ENCODE measurements at places on chromosomes 1 and 21. TPM values are rescaled to one million over a fixed set of nuclear protein-coding genes. Genes with fewer than 3 reads are reported as not detected.

GRCh38 chr1:246193537-246193936 is 313.5 kb downstream of the SMYD3 start:
- no peaks in the 10 kb centered on the region for H3K36me3 ChIP-seq
- no peaks in the 10 kb centered on the region for H3K27me3 ChIP-seq
- no peaks in the 10 kb centered on the region for H3K4me1 ChIP-seq
- DNase-seq = no peak
- H3K27ac ChIP-seq = no peak overlapping the region

DNA sequence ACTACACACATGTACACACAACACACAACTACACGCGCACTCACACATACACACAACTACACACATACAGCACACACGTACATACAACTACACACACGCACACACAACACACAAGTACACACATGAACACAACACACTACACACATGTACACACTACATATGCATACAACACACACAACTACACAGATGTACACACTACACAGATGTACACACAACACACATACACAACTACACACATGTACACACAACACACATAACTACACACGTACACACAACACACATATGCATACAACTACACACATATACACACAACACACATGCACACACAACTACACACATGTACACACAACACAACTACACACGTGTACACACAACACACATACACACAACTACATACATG is 318.6 kb downstream of the CAMTA1 start:
- H3K4me1 ChIP-seq = no peaks in the 10 kb centered on the region
- H3K27ac ChIP-seq = no peak overlapping the region
- no peak for DNase-seq
- H3K36me3 ChIP-seq = no peaks in the 10 kb centered on the region
- peaks cover 3% of the 10 kb centered on the region for H3K27me3 ChIP-seq

DNA sequence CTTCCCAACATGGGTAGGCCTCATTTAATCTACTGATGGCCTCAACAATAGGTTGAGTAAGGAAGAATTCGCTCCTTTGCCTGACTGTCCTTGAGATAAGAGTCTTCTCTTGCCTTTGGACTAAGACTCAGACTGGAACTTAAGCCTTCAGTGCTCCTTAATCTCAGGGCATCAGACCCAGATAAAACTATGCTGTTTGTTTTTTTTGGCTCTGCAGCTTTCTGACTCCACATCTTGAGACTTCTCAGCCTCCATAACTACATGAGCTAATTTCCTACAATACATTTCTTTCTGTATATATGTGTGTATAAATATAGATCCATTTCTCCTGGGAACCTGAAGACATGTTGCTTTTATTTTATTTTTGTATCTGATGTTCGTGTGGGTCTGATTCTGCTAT is 1470.7 kb upstream of the PRMT6 start:
- H3K27me3 ChIP-seq = no peaks in the 10 kb centered on the region
- H3K27ac ChIP-seq = no peak overlapping the region
- H3K4me3 ChIP-seq = no peak overlapping the region
- no peaks in the 10 kb centered on the region for H3K36me3 ChIP-seq
- DNase-seq = no peak

DNA sequence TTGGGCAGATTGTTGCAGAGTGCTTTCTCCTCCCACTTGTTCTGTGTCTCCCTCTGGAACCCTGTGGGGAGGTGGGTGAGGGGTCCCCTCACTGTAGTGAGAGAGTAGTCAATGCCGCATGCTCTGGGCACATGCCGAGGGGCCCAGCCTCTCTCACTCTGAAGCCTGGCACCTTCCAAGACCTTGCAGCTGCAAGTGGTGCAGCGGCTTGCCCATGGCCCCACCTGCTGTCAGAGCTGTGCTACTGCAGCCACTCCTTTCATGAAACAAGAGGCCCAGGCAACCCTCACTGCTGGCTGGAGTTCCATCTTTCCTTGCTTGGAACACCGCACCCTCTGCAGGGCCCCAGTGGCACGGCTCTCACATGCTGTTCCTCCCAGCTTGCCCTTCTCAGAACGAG is 58.4 kb upstream of the COL6A1 start:
- H3K36me3 ChIP-seq = no peaks in the 10 kb centered on the region
- no peak overlapping the region for H3K27ac ChIP-seq

GRCh38 chr1:206049919-206050600 is 2.9 kb upstream of the RHEX start:
- no peaks in the 10 kb centered on the region for H3K36me3 ChIP-seq
- H3K27ac ChIP-seq = no peak overlapping the region
- H3K4me1 ChIP-seq = peaks cover 19% of the 10 kb centered on the region
- no peak for DNase-seq

DNA sequence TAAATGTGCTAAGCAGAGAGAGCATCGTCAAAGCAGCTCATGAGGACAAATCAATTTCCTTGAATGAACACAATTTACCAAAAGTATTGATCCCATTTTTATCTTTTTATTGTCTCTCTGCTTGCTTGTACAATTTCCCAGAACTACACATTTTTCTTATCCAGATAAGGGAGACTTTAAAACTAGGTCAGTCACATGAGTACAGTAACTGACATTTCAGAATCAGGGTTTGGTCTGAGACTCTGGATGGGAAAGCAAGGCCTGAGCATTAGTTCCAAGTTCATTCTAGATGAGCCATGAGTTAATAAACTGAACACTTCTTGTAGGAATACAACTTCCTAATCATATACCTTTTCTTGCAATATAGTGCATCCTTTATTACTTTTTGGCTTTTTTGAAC is 11.5 kb upstream of the DENND2D start:
- no peaks in the 10 kb centered on the region for H3K36me3 ChIP-seq
- H3K4me3 ChIP-seq = no peak overlapping the region
- H3K27ac ChIP-seq = no peak overlapping the region

DNA sequence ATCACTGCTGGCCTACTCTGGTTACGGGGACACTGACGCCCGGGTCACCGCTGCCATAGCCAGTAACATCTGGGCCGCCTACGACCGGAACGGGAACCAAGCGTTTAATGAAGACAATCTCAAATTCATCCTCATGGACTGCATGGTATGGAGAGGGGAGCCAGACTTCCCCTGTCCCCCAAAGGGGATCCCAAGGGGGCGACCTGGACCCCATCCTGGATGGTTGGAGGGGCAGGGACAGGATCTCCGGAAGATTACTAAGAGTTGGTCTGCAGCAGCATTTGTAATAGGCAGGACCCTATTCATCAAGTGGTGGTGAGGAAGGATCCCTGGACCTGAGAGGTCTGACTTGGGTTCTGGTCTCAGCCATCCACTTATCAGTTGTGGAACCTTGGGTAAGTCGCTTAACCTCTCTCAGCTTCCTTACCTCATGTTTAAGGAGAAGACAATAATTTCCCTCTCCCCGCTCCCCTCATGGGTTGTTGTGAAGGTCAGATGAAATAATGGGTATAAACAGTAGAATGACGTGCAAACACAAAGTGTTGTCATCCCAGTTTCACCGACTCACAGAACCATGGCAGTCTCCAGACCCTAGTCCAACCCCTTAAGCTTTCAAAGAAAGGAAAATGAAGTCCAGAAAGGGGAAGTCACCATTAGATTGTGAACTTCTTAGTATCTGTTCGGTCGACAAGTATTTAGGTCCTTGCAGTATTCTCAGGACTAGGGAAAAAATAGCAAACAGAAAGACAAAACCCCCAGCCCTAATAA is 883 bp downstream of the LAMTOR2 start:
- H3K4me3 ChIP-seq = peak overlapping the region; percentile 100
- H3K4me1 ChIP-seq = peaks cover 34% of the 10 kb centered on the region
- no peak for DNase-seq
- H3K27me3 ChIP-seq = no peaks in the 10 kb centered on the region
- peaks cover 8% of the 10 kb centered on the region for H3K36me3 ChIP-seq

DNA sequence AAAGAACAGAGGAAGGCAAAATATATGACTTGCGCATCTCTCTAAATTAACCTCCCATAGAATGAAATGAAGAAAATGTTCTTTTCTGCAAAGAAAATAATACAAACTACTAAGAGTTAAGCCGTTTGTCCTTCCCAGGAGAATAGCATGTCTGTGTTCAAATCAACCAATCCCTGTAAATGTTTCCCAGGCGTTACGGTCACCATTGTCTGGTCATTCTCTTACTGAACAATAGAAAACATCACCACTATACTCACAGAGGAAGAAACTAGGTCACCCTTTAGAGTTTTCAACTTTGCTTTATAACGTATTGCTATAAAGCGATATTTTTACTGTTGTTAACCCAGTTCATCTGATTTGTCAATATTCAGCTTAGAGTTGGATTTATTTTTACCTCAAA is 34.1 kb downstream of the COL11A1 start:
- no peaks in the 10 kb centered on the region for H3K4me1 ChIP-seq
- no peak overlapping the region for H3K4me3 ChIP-seq
- no peaks in the 10 kb centered on the region for H3K36me3 ChIP-seq
- DNase-seq = no peak

- no peaks in the 10 kb centered on the region for H3K27me3 ChIP-seq
- H3K4me1 ChIP-seq = peaks cover 2% of the 10 kb centered on the region
- H3K4me3 ChIP-seq = no peak overlapping the region
- no peak overlapping the region for H3K27ac ChIP-seq
- DNase-seq = no peak
Measured at GRCh38 chr1:211587123-211587522, 8.2 kb upstream of the SLC30A1 start.

DNA sequence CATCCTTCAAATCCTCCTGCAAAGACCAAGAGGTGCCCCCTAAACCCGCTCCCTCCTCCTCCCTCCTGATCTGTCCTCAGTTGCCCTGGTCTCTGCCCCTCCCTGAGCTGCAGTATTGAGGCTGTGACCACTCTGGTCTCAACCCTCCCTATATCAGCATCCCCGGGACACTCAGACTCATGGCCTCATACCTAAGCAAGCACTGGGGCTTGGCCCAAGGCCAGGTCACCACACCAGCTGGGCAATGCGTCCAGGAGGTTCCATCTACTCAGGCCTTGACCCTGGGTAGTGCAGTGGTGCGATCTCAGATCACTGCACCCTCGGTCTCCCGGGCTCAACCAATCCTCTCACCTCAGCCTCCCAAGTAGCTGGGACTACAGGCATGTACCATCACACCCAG is 9.8 kb downstream of the KIF17 start:
- H3K27ac ChIP-seq = no peak overlapping the region
- no peaks in the 10 kb centered on the region for H3K27me3 ChIP-seq
- H3K4me1 ChIP-seq = no peaks in the 10 kb centered on the region

DNA sequence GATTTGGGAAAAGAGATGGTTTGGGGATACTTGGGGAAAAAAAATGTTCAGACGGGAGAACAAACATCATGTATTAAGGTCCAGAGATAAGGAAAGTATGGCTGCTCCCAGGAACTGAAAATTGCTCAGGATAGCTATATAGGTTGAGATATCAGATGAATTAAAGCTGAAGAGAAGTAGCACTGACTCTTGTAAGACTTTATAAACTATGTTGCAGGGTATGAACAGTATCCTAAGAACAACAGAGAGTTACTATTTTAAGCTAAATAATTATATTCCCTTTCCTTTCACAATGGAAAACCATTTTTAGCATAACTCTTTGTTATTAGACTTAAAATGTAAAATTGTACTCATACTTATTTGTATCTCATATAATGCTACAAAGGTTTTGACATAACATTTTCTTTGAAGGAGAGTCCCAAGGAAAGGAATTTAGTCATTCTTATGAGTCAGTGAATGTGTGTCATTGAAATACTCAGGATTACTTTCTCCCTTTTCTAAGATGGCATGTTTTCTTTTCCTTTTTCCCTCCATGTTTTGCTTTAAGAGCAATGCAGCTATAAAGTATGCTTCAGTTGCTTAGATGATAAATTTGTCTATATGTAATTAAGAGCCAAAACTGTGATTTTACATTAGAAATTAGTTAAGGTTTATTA is 139.4 kb upstream of the KIAA1614 start:
- H3K27me3 ChIP-seq = no peaks in the 10 kb centered on the region
- no peak overlapping the region for H3K27ac ChIP-seq
- no peaks in the 10 kb centered on the region for H3K4me1 ChIP-seq
- H3K36me3 ChIP-seq = no peaks in the 10 kb centered on the region
- no peak for DNase-seq
- H3K4me3 ChIP-seq = no peak overlapping the region

GRCh38 chr1:230249695-230250480 is 176.2 kb downstream of the PGBD5 start:
- DNase-seq = no peak
- no peaks in the 10 kb centered on the region for H3K4me1 ChIP-seq
- no peaks in the 10 kb centered on the region for H3K27me3 ChIP-seq
- no peak overlapping the region for H3K4me3 ChIP-seq
- no peak overlapping the region for H3K27ac ChIP-seq

- peaks cover 5% of the 10 kb centered on the region for H3K27me3 ChIP-seq
- no peak overlapping the region for H3K4me3 ChIP-seq
- H3K36me3 ChIP-seq = no peaks in the 10 kb centered on the region
- no peak overlapping the region for H3K27ac ChIP-seq
- DNase-seq = no peak
Measured at GRCh38 chr1:227943381-227944089, 4.2 kb downstream of the WNT9A start.

- no peak overlapping the region for H3K27ac ChIP-seq
- H3K36me3 ChIP-seq = no peaks in the 10 kb centered on the region
- H3K4me1 ChIP-seq = no peaks in the 10 kb centered on the region
- H3K4me3 ChIP-seq = no peak overlapping the region
- no peak for DNase-seq
Measured at GRCh38 chr1:234302354-234302962, 70.8 kb upstream of the COA6 start.

DNA sequence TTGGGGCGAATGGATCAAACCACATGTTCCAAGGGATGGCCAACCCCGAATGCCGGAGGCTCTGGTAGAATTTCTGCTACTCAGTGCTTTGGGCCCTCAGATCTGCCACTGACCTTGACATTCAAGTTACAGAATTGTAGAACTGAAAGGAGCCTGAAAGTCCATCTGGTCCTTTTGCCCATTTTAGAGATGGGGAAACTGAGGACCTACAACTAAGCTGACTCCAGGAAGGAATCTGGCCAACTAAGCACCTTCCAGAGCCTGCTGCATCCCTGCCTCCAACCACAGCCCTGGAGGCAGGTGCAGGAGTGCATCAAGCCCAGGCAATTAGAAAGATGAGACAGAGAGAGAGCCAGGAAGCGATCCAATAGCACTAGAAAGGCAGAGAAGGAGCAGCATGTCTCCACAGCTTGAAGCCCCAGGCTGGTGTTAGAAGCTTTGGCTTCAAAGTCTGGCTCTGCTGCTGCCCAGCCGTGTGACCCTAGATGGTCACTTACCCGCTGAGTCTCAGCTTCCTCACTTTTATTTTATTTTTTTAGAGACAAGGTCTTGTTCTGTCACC is 1.3 kb upstream of the CTRC start:
- H3K27ac ChIP-seq = no peak overlapping the region
- no peaks in the 10 kb centered on the region for H3K36me3 ChIP-seq
- DNase-seq = no peak

Gene SMIM1
- 2.6 TPM for total RNA-seq

Gene AIRE
- 0.11 TPM for total RNA-seq

Gene SRP9
- total RNA-seq = 69.8 TPM

Gene C1orf74
- total RNA-seq = 0.63 TPM

Gene ARHGAP30
- total RNA-seq = 76.6 TPM

Gene WDR64
- total RNA-seq = 0.67 TPM
